Activated CD8-positive, alpha-beta T cell treated with anti-CD3 and anti-CD28 coated beads for 36 hours (primary cell): ENCODE measurements at places on chromosomes 3 and 15. TPM values are rescaled to one million over a fixed set of nuclear protein-coding genes. Genes with fewer than 3 reads are reported as not detected.

DNA sequence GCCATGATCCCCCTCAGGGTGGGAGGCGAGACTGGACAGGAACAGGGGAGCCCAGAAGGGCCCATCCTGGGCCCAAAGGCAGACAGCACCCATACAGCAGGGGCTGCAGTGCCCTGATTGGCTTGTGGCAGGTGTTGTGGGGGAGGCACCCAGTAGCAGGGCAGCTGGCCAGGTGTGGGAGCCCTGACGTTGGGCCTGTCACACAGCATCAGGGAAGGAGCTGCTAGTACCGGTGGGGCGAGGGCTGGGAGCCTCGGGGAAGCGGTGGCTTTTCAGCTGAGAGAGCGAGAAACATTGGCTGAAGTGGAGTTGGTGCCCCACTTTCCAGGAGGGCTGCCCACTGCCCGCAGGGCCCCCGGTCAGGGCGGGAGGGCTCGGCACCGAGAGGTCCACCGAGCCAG, 19.7 kb upstream of the CYP11A1 start:
- no peak for DNase-seq

GRCh38 chr15:52232327-52232726, 41.1 kb upstream of the GNB5 start:
- DNase-seq: no peak

Gene MME
- not detected for total RNA-seq

GRCh38 chr3:94612631-94613030, 549.8 kb downstream of the NSUN3 start:
- no peak for DNase-seq

Gene SLITRK3
- total RNA-seq: not detected

GRCh38 chr3:183082355-183082915, 16.9 kb downstream of the MCCC1 start:
- DNase-seq: no peak

DNA sequence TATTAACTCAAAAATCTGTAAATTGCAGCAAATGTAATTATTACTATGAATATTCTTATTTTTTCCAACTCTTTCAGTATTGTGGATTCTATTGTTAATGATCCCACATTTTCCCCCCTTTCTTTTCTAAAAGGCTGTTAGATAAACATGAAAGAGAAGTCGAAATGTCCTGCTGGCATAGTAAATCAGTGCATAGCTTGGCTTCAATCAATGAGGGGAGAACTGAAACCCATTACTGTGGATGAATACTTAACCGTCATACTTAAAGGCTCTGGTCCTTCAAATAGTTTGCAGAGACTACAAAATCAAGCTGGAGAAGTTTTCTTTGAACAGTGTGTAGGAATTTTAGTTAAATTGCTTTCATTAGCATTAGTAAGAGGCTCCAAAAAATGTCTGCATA, 667.9 kb downstream of the CADM2 start:
- no peak for DNase-seq

Gene GNAT1
- total RNA-seq: 0.23 TPM

Gene PARP15
- total RNA-seq: 13.3 TPM

GRCh38 chr3:167705840-167706239, 28.9 kb downstream of the PDCD10 start:
- DNase-seq: no peak

GRCh38 chr3:119542168-119542767, 17.1 kb downstream of the CD80 start:
- no peak for DNase-seq

Gene PLSCR2
- total RNA-seq: not detected

- DNase-seq: no peak
Observed at GRCh38 chr3:54858093-54858785, 69.6 kb downstream of the LRTM1 start.

GRCh38 chr3:157204431-157204830, 44.5 kb upstream of the CCNL1 start:
- DNase-seq: no peak

DNA sequence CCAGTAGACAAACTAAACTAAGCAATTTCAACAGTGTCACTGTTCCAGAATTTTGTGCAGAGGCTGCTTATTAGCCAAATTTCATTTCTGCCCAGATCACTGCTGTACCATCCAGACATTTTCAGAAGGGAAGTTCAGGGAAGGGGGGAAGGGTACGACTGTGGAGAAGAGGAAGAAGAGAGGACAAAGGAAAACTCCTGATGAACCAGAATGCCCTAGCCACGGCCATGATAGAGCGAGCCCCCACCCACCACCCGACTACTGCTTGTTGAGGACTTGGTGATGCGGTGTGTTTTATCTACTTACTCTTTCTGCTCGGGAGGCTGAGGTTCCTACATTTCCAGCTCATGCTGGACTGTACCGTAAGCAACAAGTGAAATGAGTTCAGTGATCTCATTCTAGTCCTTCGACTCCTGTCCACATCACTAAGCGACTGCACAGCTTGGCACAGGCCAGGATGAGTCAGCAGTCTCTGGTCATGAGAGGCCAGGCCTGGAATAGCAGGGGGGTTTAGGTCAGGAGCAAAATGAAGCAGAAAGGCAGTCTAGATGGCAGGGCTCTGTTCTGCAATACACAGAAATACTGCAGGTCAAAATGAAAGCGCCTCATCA, 330.8 kb downstream of the TIGIT start:
- peak; percentile 19 for DNase-seq

DNA sequence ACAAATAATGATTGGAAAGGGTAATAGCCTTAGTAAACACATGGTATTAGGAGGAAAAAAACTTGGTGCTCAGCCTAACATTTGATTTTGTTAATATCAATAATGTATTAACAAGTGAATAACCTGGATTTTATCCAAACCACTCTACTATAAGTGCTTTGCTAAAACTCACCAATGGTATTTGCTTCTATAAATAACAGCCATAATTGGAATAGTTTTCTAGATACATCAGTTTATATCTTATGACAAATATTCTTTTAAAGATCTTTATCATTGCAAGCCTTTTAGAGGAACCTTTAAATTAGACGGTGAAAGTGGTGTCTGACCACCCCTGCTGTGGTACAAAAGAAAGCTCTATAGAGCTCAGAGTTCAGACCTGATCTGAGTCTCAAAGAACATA, 123.9 kb downstream of the SHOX2 start:
- no peak for DNase-seq

Gene ITIH3
- total RNA-seq: not detected
